ENCODE measurements at places on chromosomes 11 and 22. TPM values are rescaled to one million over a fixed set of nuclear protein-coding genes. Genes with fewer than 3 reads are reported as not detected.

DNA sequence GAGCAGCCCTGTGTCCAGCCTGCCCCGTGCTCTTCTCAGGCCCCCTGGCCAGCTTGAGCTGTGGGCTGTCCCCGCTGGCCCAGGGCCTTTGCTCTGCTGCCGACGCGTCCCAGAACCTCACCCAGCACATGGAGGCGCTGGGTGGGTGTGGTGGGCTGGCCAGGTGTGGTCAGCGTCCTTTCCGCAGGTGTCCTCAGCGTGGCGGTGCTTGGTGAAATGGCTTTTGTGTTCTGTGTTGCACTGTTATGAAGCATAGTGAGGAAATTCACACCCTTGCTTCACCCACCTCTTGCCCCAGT lies 37.4 kb downstream of the GRAMD4 start:
- no peak for DNase-seq

- DNase-seq, result no peak
Measured at GRCh38 chr11:32855601-32856000, 25.9 kb downstream of the PRRG4 start.

- no peak for DNase-seq
Measured at GRCh38 chr22:22920910-22921550, 33.4 kb downstream of the IGLL5 start.

DNA sequence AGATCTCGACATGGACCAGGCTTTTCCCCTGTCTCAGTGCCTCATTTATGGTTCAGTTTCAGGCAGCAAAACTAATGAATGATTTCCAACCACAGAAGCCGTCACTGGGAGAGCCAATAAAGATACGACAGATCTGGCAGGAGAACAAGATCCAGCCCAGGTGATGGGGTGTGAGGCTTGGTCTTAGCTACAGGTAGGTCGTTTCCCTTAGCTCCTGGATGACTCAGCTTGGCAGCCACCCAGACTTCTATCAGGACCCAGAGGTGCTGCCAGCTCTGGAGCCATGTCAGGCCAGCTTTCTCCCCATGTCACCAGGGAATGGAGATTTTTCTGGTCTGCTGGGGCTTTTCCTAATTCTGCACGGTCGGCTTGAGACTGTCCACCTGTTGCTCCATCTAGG lies 36.3 kb upstream of the APOBEC3A start:
- DNase-seq, result no peak

GRCh38 chr11:31641477-31642062 lies 132.0 kb downstream of the ELP4 start:
- no peak for DNase-seq

DNA sequence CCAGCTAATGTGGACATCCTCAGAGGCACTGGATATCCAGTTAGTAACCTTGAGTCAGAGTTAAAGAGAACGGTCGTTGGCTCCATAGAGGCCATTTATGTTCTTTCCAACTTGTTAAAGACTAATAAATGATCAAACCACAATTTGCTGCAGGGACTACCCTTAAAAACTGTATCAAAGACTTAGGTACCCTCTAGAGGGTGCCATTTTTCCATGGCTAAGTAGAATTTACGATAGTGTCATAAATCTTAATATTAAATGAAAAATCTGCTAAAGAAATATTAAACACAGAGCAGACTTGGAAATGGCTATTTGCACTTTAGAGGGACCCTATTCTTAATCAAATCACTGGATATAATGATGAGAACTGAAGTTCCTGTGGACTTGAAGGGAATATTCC lies 685.2 kb upstream of the CHORDC1 start:
- DNase-seq, result no peak

GRCh38 chr11:116460156-116460920 lies 312.4 kb downstream of the BUD13 start:
- DNase-seq, result no peak

MICAL3 gene
- total RNA-seq, result 31.8 TPM

PRG3 gene
- total RNA-seq, result not detected

RNF121 gene
- 22.5 TPM for total RNA-seq

All from urinary bladder (tissue), 4 donors.